ENCODE measurements at places on chromosomes 12 and 14. TPM values are rescaled to one million over a fixed set of nuclear protein-coding genes. Genes with fewer than 3 reads are reported as not detected.

The SLCO1C1 gene
- not detected for total RNA-seq

The VPS37B gene
- total RNA-seq = 111 TPM

The LRFN5 gene
- total RNA-seq = not detected

The DNAH10 gene
- not detected for total RNA-seq

The DENND5B gene
- total RNA-seq = 28.3 TPM

The TTC8 gene
- 7.7 TPM for total RNA-seq

The SMCO2 gene
- not detected for total RNA-seq

The SPIC gene
- not detected for total RNA-seq

The ERP27 gene
- total RNA-seq = 0.37 TPM

The GPR162 gene
- not detected for total RNA-seq

The RPL10L gene
- not detected for total RNA-seq

The SOAT2 gene
- total RNA-seq = 0.15 TPM

The HSP90B1 gene
- total RNA-seq = 202 TPM

The CKB gene
- 513 TPM for total RNA-seq

The ERBB3 gene
- total RNA-seq = 136 TPM

The PTPN21 gene
- 2.1 TPM for total RNA-seq

The PTGER2 gene
- not detected for total RNA-seq

The APOLD1 gene
- total RNA-seq = 2.1 TPM

The HCAR2 gene
- total RNA-seq = 1.1 TPM

The SYNDIG1L gene
- total RNA-seq = not detected

The KRT82 gene
- not detected for total RNA-seq

The OVCH1 gene
- total RNA-seq = not detected

The CHGA gene
- total RNA-seq = not detected

The ART4 gene
- total RNA-seq = not detected

The NANOG gene
- total RNA-seq = not detected

The IFNG-AS1 gene
- not detected for total RNA-seq

The KLRC4 gene
- not detected for total RNA-seq

The DAO gene
- total RNA-seq = not detected

The GPR68 gene
- not detected for total RNA-seq

The SPTSSA gene
- 6.4 TPM for total RNA-seq

The NDRG2 gene
- total RNA-seq = 16.0 TPM

The COL2A1 gene
- not detected for total RNA-seq

The PLCZ1 gene
- total RNA-seq = not detected

The CD4 gene
- total RNA-seq = 0.25 TPM

The SCYL2 gene
- total RNA-seq = 17.1 TPM

The KRT6A gene
- not detected for total RNA-seq

The RBP5 gene
- total RNA-seq = not detected

The DHRS1 gene
- 19.7 TPM for total RNA-seq

The PLEKHD1 gene
- not detected for total RNA-seq

The SIX4 gene
- total RNA-seq = 7.5 TPM

The ALG10B gene
- total RNA-seq = 6.3 TPM

The C12orf50 gene
- not detected for total RNA-seq

Data from HT-29 (cell line).